ENCODE measurements at places on chromosomes 16 and 17.
A peak's percentile ranks its signal among the peaks of the same experiment; 100 is the strongest.

- no peak for DNase-seq
Observed at GRCh38 chr16:87953308-87954215, 2.3 kb downstream of the BANP start.

DNA sequence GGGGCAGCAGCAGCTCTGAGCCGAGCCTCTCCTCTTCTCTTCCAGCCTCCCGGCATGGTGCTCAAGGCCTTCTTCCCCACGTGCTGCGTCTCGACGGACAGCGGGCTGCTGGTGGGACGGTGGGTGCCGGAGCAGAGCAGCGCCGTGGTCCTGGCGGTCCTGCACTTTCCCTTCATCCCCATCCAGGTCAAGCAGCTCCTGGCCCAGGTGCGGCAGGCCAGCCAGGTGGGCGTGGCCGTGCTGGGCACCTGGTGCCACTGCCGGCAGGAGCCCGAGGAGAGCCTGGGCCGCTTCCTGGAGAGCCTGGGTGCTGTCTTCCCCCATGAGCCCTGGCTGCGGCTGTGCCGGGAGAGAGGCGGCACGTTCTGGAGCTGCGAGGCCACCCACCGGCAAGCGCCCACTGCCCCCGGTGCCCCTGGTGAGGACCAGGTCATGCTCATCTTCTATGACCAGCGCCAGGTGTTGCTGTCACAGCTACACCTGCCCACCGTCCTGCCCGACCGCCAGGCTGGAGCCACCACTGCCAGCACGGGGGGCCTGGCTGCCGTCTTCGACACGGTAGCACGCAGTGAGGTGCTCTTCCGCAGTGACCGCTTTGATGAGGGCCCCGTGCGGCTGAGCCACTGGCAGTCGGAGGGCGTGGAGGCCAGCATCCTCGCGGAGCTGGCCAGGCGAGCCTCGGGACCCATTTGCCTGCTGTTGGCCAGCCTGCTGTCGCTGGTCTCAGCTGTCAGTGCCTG, 4.4 kb downstream of the PIGQ start:
- no peak for DNase-seq

DNA sequence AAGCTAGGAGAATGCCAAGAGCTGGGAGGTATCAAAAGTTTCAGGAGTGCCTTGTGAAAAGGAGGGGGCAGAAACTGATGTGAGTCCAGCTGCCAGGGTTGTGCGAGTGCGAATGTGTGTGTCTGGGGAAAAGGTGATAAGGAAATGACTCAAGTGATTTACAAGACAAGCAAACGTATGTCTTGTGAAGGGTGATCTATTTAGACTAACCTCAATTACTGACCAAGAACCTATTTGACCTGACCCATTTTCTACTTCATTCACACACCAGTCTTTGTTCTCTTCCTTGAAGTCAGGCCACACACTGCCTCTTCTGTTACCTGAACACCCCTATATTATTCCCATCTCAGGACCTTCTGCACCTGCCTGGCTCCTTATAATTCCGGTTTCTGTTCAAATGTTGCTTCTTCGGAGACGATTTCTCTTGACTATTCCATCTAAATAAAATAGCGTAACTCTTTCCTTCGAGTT, 1.0 kb downstream of the GDE1 start:
- no peak for DNase-seq

- peak; percentile 46 for DNase-seq
Observed at GRCh38 chr17:79325709-79326430, 251.2 kb downstream of the ENGASE start.

DNA sequence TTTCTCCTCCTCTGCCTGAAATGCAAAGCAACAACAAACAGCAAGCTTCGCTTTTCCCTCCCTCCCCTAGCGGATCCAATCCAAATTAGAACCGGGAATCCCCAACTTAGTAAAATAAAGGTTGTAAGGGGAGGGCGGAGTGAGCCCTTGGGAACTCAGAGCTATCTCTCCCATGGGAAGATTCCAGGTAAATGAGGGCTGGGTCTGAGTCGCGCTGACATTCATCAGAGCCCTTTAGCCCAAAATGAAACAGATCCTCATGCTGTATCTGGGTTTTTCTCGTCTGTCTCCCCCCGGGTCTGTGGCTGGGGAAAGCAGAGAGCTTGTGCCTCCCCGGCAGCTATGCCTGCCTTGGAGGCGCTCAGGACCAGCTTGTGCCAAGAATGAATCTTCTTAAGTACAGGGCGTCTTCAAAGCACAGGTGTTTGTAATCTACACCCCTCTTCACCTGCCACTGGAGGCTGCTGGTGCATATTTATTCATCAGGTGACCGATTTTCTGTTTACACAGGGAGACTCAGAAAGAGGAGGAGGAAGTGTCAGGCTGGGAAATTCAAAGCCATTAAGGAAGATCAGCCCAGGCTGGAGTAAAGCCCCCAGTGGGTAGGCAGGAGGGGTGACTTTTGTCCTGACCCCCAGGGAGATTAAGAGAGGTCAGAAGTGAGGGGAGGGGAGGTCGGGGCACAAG, 55.0 kb upstream of the GSE1 start:
- DNase-seq = no peak

DNA sequence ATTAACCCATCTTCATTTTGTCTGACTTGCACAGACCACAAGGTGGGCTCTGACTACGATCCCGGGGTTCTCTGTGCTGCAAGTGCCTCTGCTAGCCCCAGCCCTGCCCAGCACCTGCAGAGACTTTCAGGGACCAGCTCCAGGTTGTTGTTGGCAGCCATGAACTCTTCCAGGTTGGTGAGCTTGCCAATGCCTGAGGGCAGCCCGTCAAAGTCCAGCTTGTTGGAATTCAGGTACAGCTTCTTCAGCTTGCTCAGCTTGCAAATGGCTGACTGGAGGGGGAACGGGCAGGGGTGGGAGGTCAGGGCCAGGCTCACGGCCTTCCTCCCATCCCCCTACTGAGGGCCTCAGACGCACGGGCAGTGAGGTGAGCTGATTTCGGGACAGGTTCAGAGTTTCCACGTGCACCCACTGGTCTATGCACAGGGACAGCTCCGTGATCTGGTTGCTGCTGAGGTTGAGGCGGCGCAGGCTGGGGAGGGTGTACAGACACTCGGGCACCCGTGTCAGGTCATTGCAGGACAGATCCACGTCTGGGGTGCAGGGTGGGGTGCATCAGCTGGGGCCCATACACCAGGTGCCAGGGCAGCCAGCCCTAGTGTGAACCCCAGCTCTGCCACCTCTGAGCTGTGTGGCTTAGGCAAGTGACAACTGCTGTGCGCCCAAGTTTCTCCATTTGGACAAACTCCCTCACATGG, 5.2 kb downstream of the FLII start:
- no peak for DNase-seq

- no peak for DNase-seq
Observed at GRCh38 chr16:66462912-66463311, 35.8 kb downstream of the BEAN1 start.

DNA sequence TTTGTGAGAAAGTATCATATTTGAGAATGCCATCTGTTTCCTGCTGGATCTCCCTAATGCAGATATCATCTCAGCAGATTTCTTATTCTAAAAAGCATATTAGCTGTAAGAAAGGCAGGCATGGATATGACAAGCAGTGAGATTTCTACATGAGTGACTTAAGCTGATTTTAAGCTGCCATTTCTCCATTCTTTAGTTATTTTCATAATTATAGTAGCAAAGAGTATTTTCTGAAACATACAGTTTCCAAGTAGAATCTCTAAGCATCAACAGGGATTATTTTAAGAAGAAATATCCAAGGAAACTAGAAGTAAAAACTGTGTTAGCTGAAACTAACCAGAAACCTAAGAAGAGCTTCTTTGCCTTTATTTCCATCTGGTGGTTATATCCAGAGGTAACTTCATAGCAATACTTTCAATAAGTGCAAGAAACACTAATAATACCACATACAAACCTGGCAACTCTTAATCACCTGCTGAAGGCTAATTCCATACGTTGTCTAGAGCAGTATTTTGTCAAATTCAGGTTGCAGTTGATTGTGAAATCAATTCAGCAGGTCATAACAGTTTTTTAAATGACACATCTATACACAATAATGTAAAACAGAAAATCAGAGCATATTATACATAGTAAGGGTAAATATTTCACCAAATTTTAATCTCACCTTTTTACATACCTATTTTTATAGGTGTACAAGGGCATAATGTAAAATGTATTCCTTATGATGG, 42.2 kb downstream of the CFDP1 start:
- DNase-seq = no peak

GRCh38 chr16:12891836-12892235, 9.6 kb upstream of the SHISA9 start:
- no peak for DNase-seq

DNA sequence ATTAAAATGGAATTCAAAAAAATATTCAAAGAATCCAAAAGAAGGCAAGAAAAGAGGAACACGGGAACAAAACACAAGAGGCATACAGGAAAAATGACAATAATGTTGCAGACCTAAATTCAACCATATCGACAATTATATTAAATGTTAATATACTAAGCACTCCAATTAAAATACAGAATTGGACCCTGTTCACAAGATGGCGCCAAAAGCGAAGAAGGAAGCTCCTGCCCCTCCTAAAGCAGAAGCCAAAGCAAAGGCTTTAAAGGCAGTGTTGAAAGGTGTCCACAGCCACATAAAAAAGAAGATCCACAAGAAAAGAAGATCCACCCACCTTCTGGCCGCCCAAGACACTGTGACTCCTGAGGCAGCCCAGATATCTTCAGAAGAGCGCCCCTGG, 6.3 kb upstream of the XAF1 start:
- DNase-seq = no peak

GRCh38 chr16:8257561-8257960, 332.8 kb downstream of the TMEM114 start:
- no peak for DNase-seq

DNA sequence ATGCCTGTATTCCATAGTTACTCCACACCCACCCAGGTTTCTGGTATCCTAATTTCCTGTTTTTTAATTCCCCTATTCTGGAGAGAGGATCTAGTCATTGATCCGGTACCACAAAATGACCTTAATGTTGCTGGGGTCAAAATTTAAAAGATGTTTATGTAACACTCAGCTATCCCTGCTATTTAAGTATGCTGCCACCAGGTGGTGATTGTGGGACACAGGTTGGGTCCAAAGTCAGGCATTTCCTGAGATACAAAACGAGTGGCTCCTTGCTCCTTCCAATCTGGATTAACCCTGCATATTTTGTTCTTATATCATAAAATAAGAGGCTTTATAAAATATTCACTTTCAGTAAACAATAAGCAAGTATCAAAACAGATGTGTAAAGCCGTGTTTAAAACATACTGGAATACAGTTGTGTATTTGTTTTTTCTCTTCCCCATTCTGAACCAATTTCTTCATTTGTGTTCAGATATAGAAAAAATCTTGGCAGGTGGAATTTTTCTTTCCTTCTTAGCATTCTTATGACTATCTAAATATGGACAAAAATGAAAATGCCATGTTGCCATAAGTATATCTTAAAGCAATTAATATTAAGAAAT, 16.3 kb downstream of the HS3ST4 start:
- DNase-seq = no peak

GRCh38 chr16:49696414-49697101, 159.4 kb downstream of the ZNF423 start:
- no peak for DNase-seq

DNA sequence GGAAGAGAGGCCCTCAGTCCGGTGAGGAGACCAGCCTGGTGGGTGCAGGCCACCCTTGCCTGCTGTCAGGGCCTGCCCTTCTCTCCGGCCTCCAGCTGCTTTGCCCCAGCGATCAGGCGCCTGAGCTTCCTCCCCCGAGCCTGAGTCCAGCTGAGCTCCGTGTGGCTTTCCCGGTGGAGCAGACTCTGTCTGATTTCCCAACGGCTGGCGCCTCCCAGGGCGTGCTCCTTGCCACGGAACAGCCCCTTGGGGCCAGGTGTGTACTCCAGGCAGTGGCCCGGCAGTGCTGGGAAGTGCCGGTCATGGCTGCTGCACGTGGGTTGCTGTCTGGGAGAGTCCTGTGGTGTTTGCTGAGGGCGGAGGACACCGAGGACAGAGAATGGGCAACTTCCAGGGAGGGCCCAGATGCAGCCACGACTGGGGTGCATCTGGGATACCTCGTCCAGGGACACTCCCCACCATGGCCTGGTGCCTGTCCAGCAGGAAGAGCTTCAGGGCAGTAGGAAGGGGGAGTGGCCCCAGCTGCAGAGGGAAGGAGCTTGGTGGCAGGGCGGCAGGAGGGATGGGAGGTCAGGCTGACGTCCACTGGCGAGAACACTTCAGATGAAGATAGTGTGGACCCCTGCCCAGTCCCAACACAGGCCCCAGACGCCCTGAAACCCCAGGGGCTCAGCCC, 22.5 kb downstream of the METRNL start:
- peak; percentile 50 for DNase-seq

DNA sequence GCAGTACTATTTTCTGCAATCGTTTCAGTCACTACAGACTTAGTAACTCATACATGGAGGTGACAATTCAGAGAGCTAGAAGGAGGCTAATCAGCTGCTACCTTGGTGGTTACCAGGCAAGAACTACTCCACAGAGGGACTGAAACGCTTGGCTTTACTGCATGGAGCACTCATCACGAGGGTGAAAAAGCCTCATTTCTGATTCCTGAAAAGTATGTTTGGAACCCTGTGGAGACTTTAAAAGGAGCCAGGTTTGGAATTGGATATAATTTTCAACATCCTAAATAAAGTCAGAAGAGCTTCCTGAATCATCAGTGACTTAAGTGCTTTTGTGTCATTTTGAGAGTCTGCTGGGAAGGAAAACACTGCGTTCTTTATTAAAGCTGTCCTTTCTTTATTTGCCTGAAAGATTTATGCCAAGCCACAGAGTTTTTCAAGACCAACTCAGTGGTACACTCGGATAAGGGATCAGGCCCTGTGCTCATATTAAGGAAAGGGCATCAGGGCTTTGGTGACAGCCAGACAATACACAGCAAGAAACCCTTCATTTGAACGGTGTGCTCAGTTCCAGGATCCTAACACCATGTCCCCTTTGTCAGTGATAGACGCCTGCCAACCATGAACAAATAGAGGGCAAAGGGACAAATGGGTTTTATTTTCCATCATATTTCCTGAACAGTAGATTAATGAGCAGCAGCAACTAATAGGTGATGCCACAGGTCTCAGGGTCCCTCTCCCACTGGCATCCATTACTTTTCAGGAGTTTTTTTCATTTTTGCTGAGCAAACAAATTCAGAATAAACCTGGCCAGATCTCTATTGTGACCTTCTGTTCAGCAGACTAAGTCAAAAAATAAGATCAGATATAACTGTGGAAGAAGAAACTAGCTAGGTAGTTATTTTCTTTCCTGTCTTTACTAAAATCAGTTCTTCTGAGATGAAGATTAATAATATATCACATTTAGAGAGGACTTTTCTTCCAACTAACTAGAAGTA, 80.5 kb upstream of the CLEC18B start:
- DNase-seq = no peak

- no peak for DNase-seq
Observed at GRCh38 chr16:81543571-81543970, 99.0 kb downstream of the CMIP start.

GRCh38 chr16:53629607-53630312, 73.9 kb downstream of the RPGRIP1L start:
- no peak for DNase-seq
